ENCODE measurements at places on chromosomes 7 and 10.

DNA sequence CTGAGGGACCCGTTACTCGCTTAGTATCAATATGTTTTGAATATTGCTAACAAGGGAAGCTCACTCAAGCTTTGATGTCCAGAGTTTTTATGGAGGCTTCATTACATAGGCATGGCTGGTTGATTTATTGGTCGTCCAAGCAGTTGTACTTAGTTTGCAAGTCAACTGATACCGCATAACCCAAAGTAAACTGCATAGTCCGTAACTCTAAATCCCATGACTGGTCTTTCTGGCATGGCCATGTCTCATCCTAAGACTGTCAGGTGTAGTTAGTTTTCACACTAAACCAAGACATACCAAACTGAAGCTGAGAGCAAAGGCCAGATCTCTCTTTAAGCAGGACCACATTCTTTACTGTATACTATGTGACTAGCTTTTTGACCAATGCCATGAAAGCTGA, 397.9 kb downstream of the TFEC start:
- no peak for DNase-seq

DNA sequence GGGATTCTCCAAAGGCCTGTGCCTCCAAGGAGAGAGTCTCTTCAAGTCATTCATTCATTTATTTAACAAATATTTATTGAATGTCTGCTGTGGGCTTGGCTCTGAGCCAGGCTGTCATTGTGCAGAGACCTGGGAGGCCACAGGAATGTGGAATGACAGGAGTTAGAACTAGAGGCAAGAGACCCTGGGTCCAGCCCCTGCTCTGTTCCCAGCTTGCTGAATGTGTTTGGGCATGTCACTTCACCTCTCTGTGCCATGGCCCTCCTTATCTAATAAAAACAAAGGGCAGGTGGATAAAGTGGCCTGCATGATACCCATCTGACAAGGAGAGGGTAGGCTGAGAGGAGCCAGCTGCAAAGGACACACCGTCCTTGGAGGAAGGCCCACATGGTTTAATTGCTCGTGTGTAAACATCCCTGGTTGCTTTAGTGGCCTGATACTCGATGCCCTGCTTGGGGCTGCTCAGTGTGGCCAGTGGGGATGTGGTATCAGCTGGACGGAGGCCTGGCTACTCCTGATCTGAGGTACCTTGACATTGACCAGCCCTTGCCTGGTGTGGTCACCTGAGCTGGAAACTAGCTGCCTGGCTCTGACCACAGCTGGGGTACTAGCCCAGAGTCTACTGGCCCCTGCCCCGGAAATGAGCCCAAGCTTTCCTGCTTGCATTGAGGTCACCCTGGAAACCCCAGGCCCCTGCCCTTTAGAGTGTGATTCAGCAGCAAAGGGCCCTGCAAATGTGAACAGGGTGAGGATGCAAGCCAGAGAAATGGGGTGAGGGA, 116.2 kb downstream of the CDH23 start:
- no peak for DNase-seq

- no peak for DNase-seq
These were observed 5.0 kb upstream of the AHR start for GRCh38 chr7:17293481-17293880.

DNA sequence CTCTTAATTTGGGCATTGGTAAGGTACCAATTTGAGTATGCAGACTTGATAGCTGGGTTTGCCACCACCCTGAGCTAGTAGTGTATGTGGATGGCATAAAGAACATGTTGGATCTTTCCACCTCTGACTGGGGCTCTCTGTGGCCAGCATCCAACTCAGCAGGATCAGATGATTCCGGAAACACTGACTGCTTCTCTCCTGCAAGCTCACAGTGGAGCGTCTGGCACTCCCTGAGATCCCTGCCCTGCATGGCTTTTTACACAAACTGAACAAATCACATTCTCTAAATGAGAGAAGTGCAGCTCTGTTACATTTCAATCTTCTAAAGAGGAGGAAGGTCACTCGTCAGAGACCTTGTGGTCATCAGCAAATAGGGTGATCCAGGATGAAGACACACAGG, 1057.5 kb downstream of the NRG3 start:
- no peak for DNase-seq

- DNase-seq = no peak
These were observed 957 bp upstream of the ANKRD2 start for GRCh38 chr10:97571622-97572021.

DNA sequence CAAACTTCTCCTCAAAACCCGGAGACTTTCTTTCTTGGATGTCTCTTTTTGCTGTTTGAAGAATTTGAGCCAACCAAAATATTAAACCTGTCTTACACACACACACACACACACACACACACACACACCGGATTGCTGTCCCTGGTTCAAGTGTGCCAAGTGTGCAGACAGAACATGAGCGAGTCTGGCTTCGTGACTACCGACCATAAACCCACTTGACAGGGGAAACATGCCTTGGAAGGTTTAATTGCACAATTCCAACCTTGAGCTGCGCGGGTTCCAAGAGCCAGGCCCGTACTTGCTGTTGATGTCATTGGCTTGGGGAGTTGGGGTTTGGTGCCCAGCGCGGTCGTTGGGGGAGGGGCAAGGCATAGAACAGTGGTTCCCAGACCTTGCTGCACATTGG, 1.7 kb downstream of the EGFR start:
- no peak for DNase-seq

GRCh38 chr10:125337510-125337909, 177.1 kb upstream of the CTBP2 start:
- DNase-seq = no peak

DNA sequence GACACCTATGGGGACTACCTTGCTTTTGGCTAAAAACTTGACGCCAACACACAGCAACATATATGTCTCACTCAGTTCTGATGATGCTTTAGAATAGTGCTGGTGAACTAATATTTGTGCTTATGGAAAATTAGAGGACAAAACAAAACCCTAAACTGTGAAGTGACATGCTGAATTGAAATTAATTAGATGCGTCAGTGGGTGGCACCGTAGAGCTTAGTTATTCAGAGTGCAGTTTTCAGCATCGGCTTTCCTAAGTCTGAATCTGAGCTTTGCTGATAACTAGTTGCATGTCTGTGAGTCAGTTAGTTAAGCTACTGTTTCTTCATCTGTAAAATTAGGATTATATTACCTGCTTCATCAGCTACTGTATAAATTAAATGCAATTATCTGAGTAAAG, 245.0 kb upstream of the SORCS1 start:
- no peak for DNase-seq

DNA sequence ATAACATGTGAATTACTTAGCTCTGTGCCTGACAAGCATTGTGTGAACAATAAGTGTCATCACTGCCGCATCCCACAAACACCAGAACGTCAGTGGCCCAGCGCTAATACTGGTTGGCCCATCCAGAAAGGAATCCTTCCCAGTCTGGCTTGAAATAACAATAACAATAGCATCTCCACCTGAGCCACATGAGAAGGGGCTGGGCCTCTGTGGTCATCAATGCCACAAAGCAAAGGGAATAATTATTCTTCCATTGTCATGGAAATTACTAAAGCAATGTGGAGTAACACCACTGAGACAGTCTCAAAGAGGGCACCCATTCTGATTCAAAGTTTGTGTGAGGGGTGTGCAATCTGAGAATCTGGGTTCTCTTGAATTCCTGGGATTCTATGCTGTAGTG, 105.7 kb upstream of the INHBA start:
- no peak for DNase-seq

DNA sequence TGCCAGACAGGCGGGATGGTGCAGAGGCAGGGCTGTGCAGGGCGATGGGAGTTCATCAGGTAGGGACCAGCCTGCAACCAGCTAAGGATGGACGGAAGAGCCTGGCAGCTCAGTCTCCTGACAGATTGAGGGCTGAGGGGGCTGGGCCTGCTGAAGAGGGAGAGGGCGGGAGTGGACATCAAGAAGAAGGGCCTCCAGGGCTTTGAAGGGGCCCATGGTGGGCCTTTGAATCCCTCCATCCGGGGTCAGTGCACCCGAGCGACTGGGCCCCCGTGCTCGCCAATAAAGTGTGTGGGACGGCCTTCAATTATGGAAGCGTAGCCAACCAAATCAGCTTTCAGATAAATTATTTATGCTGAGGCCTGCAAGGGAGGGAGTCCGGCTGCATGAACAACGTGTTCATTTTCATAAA, 431.2 kb downstream of the RPS24 start:
- DNase-seq = no peak

- no peak for DNase-seq
These were observed 18.8 kb downstream of the KLF6 start for GRCh38 chr10:3766046-3766756.

DNA sequence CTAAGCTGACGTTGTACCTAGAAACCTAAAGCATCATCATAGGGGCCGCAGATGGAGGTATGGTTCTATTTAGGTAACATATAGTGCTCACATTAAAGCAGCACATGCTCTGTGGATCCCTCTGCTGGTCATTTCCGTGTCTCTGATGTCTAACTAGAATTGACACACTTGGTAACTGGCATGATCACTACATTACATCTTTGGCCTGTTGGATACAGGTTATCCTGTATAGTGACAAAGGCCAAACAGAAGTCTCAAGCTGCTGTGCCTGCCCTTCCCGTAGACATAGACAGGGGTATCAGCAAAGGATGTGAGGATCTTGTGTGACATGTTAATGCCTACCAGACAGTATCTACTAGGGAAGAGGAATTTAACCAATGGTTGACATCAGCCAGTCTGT, 51.2 kb downstream of the KIF5B start:
- DNase-seq = no peak

GRCh38 chr7:126768836-126769235, 483.9 kb downstream of the GRM8 start:
- no peak for DNase-seq

DNA sequence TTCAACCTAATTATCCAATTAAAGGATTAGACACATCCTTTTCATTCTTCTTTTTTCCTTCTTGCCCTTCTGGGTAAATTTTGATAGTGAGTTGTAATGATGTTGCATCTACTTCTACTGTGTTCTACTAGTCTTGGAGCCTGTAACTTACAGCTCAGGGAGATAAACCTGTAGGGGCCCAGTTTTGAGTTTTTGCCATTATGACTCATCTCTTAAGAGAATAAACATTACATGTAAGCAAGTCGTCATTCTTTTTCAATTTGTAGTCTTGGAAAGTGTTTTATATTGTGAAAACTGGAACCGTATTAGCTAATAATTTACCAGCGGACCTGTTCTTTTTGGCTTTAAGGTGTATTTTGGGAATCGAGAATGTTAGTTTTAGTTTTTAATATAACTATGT, 89.7 kb upstream of the RPA3 start:
- DNase-seq = no peak

GRCh38 chr7:85596827-85597226, 410.0 kb upstream of the SEMA3D start:
- DNase-seq = no peak

GRCh38 chr10:120998782-120999285, 147.7 kb downstream of the WDR11 start:
- DNase-seq = no peak

DNA sequence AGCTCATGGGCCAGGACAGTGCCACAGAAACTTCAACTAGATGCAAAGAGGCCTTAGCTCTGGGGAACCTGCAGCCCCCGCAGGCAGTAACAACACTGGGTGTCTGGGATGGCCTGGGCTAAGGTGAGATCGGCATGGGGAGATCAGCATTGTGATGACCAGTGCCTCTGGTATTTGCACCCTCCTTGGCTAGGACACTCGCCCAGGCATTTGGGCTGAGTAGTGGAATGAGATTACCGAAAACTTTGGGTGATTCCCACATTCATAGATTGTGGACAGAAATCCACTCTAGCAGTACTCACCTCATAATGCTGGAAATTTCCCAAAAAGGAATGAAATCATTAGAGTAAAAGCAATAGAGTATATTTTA, 70.6 kb upstream of the ZMIZ2 start:
- no peak for DNase-seq

- DNase-seq = no peak
These were observed 1377.8 kb upstream of the LRRTM3 start for GRCh38 chr10:65548001-65548400.
